ENCODE measurements at places on chromosomes 12 and 14.

DNA sequence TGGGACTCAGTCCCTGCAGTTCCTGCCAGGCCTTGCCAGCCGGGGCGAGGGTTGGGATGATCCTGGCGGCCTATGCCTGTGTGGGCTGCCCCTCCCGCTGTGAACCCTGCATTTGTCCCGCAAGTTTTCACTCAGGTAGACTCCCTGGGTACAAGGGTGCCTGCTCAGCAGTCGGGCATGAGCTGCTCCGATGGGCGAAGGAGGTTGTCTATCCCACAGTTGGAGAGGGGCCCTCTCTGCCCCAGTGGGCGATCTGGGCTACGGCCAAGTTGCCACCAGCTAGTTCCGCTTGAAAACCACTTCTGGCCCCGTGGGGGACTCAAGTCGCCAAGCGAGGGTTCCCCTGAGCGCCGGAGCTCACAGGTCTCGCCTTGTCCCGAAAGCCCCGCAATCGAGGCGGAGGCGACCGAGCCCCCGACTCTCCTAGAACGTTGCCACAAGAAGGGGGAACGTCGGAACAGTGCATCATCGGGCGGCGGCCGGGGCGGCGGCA is 365 bp upstream of the TPI1 start:
- DNase-seq = no peak

DNA sequence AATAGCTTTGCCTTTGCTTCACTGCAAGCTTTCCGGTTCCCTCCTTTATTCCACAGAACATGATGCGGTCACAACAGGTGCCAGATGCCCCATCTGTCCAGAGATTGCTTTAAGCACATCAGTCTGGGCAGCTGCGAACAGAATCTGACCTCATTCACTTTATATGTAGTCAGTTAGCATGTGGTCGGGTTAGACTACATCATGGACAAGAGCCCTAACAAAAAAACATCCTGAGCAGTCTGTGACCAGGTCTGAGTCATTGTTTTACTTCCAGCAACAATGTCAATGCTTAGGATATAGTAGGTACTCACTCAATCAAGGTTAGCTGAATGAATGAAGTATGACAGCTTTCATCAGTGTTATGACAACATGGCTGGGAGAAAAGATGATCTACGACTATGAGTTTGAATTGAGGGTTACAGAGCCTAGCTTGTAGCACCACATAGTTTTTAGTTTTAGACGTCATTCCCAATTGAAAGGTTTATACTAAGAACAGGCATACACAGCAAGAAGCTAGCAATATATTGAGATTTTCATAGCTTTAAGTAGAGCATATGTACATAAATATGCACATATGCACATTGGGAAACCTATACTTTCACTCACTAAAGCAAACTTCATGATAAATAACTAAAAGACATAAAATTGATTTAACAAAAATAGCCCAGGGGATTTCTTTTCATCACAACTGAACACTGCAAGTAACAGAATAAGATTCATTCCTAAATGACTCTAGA is 64.2 kb upstream of the TMCC3 start:
- no peak for DNase-seq

DNA sequence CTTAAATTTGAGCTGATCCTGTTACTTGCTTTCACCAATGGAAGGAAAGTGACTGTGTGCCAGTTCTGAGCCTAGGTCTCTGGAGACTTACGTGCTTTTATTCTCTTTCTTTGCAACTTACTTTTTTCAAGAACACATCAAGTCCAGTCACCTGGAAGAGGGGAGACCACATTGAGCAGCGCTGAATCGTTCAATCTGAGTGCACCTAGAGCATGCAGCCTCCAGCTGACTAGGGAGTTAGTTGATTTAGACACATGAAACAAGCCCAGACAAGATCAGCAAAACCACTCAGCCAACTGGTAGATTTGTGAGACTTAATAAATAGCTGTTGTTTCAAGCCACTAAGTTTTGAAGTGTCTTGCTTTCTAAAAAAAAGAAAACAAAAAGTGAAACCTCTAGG is 1014.8 kb upstream of the FBXO33 start:
- DNase-seq = no peak

DNA sequence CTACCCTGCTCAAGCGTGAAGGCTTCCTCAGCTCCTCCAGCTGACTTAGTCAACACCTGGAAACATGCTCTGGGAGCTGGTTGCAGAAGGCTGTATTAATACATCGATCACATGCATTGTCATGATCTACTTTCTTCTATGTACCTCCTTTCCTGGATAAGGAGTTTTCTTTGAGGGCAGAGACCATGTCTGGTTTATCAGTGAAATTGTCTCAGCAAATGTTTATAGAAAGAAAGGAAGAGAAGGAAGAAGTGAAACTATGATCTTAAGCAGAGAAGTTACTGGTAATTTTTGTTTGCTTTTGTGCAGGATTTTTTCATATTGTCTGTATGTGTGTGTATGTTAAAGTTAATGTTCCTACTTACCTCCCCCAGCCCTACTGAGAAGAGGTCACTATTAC is 4.5 kb downstream of the DYRK4 start:
- DNase-seq = no peak

- no peak for DNase-seq
Observed at GRCh38 chr12:56641219-56641618, 4.6 kb downstream of the ATP5F1B start.

DNA sequence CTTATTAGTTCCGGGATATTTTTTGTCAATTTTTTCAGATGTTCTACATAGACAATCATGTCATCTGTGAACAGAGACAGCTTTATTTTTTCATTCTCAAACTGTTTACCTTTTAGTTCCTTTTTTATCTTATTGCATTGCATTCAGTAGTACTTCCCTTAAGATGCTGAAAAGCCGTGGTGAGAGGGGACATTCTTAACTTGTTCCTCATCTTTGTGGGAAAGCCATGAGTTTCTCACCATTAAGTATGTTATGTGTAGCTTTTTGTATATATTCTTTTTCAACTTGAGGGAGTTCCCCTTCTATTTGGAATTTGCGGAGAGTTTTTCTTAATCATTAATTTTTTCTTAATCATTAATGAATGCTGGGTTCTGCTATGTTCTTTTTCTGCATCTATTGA is 1727.1 kb upstream of the SEL1L start:
- no peak for DNase-seq

- DNase-seq = no peak
Observed at GRCh38 chr14:33551963-33552362, 398.9 kb downstream of the EGLN3 start.

- no peak for DNase-seq
Observed at GRCh38 chr12:56256326-56256960, 1.7 kb downstream of the ANKRD52 start.

- no peak for DNase-seq
Observed at GRCh38 chr12:57342207-57342691, 88.6 kb downstream of the R3HDM2 start.

DNA sequence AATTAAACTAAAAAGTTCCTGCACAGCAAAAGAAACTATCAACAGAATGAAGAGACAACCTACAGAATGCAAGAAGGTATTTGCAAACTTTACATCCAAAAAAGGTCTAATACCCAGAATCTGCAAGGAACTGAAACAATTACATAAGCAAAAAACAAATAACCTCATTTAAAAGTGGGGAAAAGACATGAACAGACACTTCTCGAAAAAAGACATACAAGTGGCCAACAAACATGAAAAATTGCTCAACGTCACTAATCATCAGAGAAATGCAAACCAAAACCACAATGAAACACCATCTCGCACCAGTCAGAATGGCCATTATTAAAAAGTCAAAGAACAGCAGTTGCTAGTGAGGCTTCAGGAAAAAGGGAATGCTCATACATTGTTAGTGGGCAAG is 15.2 kb downstream of the PDE6H start:
- no peak for DNase-seq

GRCh38 chr12:15603474-15604085 is 185.6 kb downstream of the EPS8 start:
- DNase-seq = no peak

GRCh38 chr14:58428118-58428683 is 682 bp downstream of the KIAA0586 start:
- no peak for DNase-seq

Measured in activated T-helper 1 cell treated with Interleukin-2 at 50 U/mL for 16 hours (primary cell).